ENCODE measurements at places on chromosomes 5 and 9.

- no peak for DNase-seq
These were observed 175.0 kb downstream of the MLLT3 start for GRCh38 chr9:20447291-20447690.

GRCh38 chr9:93658184-93658925, 82.0 kb downstream of the PHF2 start:
- DNase-seq = no peak

- no peak for DNase-seq
These were observed 8.9 kb downstream of the HAVCR1 start for GRCh38 chr5:157050050-157050449.

DNA sequence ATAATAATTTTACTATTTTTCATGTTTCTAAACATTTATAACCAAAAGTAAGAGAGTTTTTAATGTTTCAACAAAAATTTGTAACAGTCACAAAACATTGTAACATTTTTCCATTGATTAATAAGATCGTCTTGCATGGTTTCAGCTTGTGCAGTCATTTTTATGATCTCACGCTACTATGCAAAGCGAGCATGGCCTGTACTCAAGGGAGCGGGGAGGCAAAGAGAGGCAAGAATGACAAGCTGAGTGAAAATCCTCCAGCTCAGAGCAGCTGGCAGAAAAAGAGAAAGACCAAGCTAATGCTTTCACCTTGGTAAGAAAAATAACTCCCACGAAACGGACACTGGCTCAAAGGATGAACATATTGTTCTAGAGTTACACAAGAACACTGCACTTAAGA, 90.0 kb upstream of the SV2C start:
- DNase-seq = no peak

DNA sequence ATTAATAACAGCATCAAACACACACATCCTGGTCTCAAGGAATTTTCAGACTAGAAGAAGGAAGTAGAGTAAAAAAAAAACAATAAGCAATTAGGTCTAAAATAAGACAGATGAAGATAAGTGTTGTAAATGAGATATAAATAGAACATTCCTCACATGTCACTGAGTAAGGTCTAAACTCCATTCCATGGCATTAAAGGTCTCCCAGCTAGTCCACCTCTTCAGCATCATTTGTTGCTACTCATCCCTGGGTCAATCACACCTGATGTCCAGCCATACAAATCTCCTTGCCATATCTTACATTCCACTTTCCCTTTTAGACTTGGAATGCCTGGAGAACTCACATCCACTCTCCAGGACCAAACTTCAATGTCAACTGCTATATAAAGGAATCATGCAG, 214.1 kb upstream of the KLF4 start:
- no peak for DNase-seq

DNA sequence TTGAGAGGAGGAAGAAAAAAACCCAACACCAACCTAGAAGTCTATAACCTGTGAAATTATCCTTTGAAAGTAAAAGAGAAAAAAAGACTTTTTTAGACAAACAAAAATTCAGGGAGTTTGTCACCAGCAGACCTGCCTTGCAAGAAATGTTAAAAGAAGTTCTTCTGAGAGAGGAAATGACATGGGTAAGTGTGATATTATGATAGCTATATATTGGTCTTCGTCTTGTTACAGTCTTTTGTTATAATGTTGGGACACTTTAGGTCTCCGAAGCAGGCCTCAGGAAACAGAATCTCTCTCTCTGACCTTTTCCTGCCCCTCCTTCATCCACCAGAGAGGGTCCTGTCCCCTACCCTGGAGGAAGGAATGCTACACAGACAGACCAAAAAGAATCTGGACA, 16.6 kb upstream of the MLANA start:
- no peak for DNase-seq

DNA sequence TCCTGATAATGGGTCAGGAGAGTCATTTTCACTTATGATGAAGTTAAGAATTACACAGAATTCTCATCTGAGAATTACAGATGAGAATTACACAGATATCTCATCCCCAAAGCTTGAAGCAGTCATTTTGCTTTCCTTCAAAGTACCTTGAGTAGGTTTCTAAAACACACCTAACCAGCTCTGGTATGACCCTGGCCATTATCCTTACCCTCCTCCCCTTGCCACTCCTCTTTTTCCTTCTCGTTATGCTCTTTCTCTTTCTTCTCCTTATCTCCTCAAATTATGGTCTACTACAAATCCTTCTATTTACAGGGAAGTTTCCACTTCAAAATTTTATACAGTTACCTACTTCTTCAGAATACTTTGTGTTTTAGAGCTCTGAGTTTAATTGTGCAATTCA, 44.5 kb downstream of the MEF2C start:
- no peak for DNase-seq

GRCh38 chr5:10111571-10111970, 138.1 kb downstream of the ATPSCKMT start:
- DNase-seq = peak; percentile 32

GRCh38 chr5:73446631-73447529, 1.7 kb downstream of the FOXD1 start:
- DNase-seq = no peak

DNA sequence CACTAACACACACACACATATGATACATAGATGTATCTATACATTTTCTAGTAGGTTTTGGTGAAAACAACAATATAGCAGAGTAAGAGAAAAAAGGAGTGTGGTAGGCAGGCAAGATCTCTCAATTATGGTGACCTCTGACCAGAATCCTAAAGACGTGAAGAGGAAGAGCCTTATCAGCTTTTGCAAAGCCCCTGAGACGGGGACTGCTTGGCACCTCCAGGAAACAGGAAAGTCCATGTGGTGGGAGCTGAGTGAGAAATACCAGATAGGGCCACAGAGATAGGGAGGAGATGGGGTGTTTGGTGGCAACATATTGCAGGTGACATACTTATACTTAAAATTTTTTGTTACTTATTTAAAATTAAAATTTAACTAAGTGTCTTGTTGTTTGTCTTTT, 39.9 kb upstream of the CTXN3 start:
- no peak for DNase-seq

- DNase-seq = no peak
These were observed 297 bp downstream of the LCN8 start for GRCh38 chr9:136757751-136758140.

GRCh38 chr5:139094154-139095131, 103.7 kb downstream of the SIL1 start:
- no peak for DNase-seq

DNA sequence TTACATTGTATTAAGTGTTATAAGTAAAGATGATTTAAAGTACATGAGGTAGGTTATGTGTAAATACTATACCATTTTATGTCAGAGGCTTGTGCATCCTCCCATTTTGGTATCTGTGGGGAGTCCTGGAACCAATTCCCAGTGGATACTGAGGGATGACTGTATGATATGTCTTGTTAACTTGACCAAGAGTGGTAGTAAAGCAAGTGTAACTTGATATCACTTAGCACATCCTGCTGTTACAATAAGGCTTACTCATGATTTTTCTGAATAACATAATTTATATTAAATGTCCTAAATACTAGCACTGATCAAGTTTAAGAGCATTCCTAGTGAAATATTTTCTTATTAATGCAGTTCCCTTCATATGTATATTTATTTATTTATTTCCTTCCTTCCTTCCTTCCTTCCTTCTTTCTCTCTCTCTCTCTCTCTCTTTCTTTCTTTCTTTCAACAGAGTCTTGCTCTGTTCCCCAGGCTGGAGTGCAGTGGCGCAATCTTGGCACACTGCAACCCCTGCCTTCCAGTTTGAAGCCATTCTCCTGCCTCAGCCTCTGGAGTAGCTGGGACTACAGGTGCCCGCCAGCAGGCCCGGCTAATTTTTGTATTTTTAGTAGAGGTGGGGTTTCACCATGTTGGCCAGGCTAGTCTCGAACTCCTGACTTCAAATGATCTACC, 7.5 kb downstream of the NDFIP1 start:
- no peak for DNase-seq

DNA sequence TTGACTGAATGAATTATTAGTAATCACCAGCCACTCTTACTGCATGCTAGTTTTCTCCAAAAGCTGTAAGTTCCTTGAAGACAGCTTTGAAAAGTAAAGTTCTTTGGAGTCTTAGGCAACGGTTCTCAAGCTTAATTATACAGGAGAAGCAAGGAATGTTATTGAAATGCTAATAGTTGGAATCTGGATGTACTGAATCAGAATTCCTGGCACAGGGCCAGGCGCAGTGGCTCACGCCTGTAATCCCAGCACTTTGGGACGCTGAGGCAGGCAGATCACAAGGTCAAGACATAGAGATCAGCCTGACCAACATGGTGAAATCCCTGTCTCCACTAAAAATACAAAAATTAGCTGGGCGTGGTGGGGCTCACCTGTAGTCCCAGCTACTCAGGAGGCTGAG, 33.4 kb downstream of the GRIA1 start:
- DNase-seq = no peak

DNA sequence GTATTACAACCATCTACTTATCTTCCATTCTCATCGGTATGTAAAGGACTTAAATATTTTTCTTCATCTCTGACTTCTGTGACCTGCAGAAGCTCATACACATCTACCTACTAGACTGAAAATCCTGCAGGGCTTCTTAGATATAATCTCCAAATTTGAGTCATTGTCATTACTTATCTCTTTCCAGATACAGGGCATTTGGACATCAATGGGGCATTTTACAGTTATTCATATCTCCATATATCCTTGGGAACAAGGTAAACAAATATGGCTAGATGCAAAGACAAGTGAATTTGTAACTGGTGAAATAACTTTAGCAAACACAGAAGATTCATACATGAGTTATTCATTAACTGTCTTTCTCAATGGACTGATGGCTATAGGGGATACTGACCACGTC, 37.7 kb upstream of the IL7R start:
- DNase-seq = no peak

GRCh38 chr5:158154226-158155005, 295.5 kb upstream of the CLINT1 start:
- no peak for DNase-seq

GRCh38 chr5:43410414-43410813, 1.8 kb downstream of the CCL28 start:
- no peak for DNase-seq

DNA sequence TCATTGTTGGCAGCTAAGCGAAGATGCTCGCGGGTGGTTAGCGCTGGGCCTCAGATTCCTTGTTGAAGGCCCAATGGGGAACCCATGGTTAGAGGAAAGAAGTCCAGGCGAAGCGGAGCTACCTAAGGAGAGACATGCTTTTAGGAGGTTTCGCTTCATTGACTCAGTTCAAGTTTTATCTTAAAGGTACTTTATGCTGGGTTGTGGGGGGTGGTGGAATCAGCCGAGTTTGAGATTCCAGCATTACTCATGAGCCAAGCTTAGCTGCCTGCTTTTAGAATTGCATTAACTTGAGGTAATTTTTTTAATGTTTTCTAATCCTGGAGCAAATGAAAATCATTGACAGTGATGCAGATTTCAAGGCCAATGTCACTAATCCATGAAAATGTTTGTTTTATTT, 16.1 kb downstream of the MEGF10 start:
- DNase-seq = no peak

GRCh38 chr5:18771097-18771610, 1136.9 kb downstream of the TAF11L14 start:
- no peak for DNase-seq

GRCh38 chr5:54520940-54521339, 3.4 kb downstream of the SNX18 start:
- no peak for DNase-seq

DNA sequence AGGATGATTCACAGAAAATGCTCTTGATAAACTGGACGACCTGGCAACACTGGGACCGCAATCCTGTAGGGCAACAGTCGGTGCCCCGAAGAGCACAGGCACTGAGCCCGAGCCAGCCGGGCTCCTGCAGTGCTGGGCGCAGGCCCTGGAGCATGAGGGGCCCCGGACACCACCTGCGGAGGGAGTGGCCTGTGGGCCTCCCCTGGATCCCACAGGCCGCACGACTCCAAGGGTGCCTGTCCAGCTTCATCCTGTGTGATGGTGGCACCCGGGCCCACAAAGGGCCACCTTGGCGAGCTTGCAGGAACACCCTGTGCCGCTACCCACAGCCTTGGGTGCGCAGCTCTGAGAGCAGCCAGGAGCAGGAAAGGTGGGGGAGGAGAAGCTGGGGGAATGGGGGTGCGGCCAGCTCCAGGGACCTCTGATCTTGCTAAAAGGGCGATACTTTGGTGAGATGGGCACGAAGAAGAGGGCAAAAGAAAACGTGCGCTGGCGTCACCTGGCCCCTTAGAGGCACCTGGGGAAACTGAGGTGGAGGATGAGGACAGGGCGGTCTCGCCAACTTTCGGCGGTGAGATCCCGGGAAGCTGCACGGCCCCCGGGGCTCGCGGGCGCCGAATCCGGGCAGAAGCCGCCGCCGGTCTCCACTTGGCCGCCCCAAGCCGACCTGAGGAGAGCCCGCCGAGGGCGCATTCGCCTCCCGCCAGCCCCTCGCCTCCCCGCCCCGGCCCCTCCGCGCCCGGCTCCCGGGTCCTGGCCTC, 722 bp downstream of the TBC1D9B start:
- DNase-seq = no peak

DNA sequence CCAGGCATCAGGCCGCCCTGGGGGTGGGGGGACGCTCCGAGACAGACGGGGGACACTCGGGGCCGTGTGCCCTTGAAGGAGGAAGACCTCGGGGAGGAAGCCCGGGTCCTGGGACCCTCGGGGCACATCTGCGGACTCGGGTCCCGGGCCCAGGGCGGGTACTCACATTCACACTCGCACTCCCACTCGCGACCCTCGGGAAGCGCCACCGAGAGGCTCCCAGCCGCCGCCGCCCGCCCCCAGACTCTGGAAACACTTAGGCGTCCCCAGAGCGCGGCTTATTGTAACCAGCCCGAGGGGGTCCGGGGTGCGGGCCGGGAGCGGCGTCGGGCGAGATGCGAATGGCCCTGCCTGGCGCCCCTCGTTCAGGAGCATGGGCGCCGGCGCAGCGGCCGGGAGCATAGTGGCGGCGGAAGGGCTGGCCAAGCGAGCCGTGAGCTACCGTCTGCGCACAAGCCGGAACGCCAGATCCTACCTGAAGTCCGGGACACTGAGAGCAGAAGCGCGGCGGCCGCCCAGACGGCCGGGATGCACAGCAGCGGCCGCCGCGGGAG, 559 bp downstream of the ROR2 start:
- no peak for DNase-seq

GRCh38 chr5:104594850-104595249, 1032.3 kb upstream of the NUDT12 start:
- DNase-seq = no peak

DNA sequence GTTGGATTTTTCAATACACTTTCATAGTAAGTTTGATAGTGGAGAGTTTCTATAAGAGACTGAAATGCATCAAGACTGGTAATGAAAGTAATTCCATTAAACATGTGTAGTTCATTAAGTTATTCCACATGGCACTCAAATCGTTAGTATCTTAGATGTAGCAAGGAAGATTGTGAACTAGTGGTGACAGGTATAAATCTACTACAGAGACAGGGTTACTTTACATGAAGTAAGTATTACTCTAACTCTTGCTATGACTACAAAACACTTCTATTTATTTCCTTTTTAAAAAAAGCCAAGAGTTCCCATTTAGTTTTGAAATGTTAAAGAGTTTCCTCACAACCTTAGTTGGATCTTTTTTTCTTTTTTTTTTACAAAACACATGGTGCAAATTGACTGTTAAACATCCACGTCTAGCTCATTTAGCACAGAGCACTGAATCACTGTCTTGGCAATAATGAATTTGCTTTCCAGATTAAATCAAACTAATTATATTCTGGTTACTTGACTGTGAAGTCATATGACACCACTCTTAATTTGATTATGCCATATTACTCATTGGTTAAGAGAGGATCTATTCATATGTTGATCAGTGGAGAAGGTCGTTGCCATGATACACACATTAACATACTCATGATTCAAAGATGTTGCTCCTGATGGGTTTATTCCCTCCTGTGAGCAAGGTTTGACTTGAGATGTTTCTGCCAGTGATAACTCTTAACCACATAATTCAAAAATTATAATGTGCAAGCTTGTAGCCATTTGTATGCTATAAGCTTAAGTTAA, 644.8 kb downstream of the EFNA5 start:
- no peak for DNase-seq

Measured in midbrain (tissue), 1 donor.